ENCODE measurements at places on chromosomes 13 and 19.

DNA sequence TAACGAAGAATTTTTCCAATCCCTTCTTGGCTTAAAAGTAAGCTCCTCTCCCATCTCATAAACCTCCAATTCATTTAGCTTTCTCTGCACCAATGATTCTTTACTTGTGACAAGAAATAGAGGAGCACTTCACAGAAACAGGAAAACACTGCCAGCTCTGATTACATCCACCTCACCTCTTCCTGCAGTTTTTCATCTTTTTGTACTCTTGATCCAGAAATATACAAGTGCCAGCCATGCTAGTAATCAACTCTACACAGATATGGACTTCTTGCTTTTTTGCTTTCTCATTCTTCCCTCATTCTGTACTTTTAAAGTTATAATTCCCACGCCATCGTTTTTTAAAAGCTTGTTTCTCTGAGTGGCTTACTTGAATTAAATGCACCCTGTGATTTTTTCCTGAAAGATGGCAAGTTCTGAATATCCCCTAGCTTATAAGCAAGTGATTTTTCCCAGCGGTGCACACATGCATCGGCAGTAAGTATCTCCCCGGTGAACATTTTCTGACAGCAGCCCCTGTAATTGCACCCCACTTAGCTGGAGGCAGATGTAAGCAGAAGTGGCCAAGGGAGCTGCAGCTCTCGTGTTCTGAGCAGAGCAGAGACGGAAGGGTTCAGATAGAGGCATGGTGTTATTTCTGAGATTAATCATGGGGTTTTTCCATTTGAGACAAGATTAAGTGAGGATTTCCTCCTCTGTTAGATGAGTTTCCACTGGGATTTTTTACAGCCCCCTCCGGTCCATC is 340.7 kb downstream of the SLC7A1 start:
- no peak for DNase-seq

DNA sequence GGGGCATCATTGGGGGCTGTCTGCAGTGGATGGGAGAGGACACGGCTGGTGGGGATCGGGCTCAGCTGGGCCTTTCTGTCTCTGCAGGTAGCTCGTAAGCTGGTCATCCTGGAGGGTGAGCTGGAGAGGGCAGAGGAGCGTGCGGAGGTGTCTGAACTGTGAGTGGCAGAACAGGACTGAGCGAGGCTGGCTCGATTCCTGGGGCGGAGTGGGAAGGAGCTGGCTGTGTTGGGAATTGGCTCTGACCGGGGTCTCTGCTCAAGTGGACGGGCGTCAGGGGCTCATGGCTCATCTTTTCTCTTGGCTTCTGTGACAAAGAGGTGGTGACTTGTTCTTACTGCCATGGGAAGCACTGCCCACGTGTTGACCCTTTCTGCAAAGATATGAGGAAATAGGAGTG is 11.6 kb downstream of the TPM4 start:
- no peak for DNase-seq

DNA sequence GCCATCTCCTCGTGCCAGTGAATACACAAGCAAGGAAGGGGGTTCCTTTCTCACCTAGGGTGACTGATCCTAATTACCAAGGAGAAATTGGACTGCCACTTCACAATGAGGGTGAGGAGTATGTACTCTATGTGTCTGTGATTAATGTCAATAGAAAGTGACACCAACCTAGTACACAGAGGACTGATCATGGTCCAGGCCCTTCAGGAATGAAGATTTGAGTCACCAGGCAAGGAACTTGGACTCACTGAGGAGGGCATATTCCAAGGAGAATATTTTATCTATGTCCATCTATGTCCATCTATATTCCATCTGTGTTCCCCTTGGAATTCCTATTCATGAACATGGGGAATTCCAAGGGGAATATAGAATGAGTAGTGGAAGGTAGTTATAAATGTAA is 9.2 kb upstream of the ALOX5AP start:
- DNase-seq, result no peak

- DNase-seq, result peak; percentile 12
Measured at GRCh38 chr13:52744842-52745375, 5.3 kb upstream of the CNMD start.

- peak; percentile 70 for DNase-seq
Measured at GRCh38 chr13:50990818-50991506, 81.4 kb downstream of the RNASEH2B start.

- no peak for DNase-seq
Measured at GRCh38 chr19:4523306-4524110, 5.2 kb upstream of the PLIN4 start.

GRCh38 chr19:3852614-3853254 is 16.1 kb downstream of the ZFR2 start:
- no peak for DNase-seq

- peak; percentile 38 for DNase-seq
Measured at GRCh38 chr19:46537136-46538097, 41.8 kb upstream of the PNMA8B start.

DNA sequence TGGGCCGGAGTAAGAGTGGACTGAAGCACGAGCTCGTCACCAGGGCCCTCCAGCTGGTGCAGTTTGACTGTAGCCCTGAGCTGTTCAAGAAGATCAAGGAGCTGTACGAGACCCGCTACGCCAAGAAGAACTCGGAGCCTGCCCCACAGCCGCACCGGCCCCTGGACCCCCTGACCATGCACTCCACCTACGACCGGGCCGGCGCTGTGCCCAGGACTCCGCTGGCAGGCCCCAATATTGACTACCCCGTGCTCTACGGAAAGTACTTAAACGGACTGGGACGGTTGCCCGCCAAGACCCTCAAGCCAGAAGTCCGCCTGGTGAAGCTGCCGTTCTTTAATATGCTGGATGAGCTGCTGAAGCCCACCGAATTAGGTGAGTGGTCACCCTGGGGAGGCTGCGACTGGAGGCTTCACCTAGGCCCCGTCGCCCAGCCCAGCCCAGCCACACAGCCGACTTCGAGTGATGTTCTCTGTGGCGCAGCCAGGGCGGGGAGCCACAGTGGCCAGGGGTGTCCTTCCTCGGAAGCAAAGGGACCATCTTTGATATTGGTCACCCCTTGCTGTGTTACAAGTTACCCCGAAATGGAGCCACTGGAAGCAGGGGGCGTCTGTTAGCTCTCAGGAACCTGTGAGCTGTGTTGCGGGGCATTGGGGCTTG is 5.6 kb downstream of the PIAS4 start:
- no peak for DNase-seq

DNA sequence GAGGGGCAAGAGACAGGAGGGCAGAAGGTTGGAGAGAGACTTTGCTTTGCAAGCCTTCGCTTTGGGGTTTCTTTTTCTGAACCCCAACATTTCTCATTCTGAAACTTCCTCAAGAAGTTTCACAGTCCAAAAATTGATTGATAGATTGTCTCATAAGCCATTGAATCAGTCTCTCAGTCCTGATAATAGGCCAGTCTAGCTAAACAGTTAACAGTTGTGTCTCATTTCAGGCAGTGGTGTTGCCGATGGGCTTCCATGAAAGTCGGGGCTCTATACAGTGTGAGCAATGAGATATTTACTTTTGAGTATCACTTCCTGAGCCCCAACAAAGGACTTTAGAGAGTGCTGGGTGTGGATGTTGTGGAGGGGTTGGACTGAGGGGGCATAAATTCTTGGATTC is 26.5 kb upstream of the SPRY2 start:
- DNase-seq, result no peak

DNA sequence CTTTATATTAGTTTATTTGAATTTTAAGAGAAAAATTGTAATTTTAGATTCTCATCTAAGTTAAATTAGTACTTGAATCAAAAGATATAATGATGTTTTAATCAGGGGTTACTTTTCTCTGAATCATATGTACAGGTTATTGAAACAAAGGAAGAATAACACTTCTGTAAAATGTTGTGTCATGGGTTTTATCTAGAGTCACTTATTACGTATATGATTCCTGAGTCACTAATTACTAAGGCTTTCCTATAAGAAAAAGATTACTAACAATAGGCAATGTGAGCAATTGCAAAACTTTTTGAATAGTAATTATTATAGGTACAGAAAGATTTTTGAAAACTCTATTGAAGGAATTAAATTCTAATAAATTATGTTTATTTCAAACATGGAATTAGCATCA is 99.2 kb upstream of the KLF5 start:
- DNase-seq, result no peak

All from muscle of arm (tissue), 14 donors.